HFFc6 (cell line): ENCODE measurements at places on chromosomes 5 and 9.

DNA sequence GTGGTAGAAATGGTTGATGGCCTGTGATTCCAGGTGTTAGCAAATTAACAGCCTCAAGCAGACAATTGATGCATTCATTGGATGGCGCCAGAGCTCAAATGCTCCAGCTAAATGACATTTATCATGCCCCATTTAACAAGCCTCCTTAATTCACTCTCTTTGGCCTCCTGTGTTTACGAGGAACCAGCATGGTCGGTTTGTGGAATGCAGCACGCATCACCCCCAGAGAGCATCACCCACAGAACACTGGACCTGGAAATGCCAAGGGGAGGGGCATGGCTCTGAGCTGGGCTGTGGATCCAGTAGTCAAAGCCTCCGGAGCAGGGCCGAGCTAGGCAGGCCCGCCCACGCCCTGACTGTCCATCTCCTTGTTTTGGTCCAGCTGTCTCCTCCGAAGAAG is 434.0 kb downstream of the GADD45G start:
- DNase-seq = no peak

- DNase-seq = no peak
These were observed 71.4 kb upstream of the CDK20 start for GRCh38 chr9:88045686-88046085.

DNA sequence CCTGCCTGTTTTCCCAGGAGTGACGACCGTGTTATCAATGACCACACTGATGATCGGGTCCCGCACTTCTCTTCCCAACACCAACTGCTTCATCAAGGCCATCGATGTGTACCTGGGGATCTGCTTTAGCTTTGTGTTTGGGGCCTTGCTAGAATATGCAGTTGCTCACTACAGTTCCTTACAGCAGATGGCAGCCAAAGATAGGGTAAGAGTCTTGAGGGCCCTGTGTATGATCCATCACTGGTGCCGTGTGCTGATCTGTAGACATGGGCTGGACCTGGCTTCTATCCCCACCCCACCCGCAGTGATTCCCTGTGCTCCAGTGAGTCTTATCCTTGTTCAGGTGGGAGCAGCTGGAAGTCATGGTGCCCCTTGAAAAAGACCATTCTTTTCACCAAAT is 26.0 kb downstream of the GABRP start:
- DNase-seq = peak; percentile 52

DNA sequence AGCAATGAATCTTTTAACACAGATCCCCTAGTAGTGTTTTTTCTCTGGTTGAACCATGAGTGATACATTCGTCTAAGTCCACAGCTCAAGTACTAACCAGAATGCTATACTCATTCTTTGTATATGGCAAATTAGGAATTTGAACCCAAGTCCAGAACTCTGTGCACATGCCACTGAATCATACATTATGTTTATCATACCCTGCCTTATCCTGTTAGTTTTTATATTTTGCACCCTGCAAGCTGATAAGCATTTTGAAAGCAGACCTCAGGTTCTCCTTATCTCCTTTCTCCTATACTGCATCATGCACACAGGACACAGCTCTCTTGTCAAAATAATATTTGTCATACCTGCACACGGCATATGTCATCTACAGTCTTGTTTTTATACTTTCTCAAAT is 54.6 kb upstream of the ELL2 start:
- no peak for DNase-seq

DNA sequence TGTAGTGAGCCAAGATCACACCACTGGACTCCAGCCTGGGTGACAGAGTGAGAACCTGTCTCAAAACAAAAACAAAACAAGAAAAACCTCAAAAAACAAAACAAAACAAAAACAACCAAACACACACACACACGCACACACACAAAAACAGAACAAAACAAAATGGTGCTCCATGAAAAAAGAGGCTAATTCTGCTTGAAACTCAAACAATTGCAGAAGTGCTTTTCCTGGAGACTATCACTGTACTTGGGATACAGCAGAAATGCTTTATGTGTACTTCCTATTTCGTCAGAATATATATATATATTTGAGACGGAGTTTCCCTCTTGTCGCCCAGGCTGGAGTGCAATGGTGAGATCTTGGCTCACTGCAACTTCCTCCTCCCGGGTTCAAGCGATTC is 49.9 kb upstream of the HSPA9 start:
- DNase-seq = no peak

DNA sequence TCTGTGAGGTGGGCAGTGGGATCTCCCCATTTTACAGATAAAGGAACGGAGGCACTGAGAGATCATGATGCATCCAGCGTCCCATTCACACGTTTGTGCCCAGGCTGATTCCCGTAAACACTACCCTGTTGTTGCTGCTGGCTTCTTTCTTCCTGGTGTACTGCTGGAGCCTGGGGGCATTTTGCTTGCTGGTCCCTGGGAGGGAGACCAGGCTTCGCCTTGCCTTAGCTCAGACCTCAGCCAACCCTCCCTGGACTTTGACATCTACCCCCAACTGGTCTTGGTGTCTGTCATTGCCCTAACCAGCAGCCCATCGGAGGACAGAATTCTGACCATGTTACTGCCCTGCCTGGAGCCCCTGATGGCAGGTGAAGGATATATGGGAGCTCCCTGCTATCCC is 82.4 kb downstream of the ZNF618 start:
- DNase-seq = no peak

DNA sequence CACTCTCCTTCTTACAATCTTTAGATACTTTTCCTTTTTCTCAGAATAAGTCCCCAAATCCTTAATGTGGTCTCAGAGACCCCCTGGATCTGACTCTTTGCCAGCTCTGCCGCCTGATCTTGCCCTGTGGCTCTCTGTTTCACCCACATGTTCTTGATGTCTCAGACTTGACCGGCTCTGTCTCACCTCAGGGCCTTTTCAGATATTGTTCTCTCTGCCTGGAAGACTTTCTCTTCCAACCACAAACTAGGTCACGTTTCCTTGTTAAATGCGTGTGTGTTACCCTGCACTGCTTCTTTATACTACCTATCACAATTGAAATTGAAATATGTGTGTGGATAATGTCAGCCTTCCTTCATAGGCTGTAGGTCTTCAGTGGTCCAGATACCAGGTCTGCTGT is 265.4 kb upstream of the NUDT12 start:
- no peak for DNase-seq

DNA sequence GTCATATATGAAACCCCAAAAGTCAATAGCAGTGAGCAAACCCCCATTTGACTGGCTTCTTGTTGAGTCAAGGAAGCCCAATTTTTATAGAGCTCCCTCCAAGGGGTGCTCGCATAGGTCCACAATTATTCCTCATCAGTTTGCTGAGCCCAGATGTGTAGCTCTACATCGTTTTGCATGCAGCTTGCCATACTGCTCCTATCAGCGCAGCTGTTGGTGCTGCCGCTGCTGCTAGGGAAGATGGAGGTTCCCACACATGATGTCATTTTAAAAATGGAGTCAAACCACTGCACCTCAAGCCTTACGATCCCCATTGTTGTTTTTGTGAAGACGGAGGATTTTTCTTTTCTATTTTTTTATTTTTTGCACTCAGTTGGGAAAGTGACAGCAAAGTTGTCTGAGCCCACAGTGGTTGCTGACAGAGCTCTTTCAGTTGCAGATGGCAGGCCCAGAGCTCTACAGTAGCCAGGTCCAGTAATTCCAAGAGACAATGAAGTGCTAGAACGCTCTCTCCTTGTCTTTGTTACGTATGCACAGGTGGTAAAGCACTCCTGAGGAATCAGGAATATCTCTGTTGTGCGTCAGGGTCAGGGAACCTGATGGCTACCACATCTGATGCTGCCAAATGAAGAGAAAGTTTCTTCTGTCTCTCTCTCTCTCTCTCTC is 23.2 kb upstream of the C5orf63 start:
- DNase-seq = no peak

DNA sequence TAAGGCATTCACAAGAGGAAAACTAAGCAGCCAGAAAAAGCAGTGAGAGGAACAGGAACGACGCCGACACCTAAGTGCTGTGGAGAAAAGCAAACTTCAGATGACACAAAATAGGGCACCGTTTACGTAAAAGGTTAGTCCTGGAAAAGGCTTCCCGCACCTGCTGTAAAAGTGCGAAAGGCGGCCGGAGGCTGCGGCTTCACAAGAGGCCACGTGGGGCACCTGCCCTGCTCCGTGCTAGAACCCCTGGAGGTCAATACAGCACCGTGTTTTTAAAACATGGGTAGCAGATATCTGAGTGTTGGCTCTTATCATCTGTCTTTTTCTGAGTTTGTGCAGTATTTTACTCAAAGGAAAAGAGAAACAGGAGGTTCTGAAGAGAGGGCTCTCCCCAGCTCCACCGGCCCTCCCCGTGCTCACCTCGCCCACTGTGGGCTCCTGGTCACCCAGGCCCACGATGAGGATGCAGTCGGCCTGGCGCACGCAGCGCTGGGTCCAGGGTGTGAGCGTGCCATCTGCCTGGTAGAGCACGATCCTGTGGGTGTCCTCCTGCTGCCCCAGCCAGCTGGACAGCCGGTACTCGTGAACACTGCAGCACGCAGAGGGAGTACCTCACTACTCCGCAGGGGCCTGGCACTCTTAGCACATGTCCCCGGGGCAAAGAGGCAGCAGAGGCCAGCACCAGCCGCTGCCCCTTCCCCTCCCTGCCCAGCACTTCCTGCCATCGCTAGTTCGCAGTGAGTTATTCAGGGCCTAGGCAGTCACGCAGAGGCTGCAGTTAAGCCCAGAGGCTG is 21.0 kb upstream of the NSMF start:
- no peak for DNase-seq

GRCh38 chr5:44542470-44542869 is 153.2 kb upstream of the FGF10 start:
- DNase-seq = no peak

GRCh38 chr9:88933607-88934379 is 57.5 kb upstream of the S1PR3 start:
- DNase-seq = no peak

DNA sequence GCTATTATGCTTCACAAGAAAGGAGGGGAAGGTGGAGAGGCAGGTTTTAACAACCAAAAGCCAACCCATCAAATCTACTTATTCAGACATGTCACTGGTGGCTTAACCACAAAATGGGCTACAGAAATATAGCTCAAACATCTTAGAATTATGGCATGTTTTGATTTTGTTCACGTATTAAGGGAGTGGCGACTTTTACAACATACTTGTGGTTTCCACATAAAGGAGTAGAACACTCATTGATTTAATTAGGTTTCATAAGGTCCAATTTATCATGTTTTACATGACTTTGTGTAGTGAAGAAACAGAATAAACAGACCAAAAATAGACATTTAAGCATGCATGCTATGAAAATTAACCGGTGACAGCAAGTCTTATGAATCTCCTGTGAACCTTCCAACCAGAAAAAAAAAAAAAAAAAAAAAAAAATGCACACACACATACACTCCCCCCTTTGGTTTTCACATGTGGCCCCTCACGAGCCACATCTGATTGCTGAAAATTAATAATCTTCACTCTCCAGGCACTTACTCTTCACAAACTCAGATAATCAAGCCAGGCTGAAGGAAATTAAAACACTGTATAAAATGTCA is 5.4 kb downstream of the ZNF608 start:
- peak; percentile 64 for DNase-seq

DNA sequence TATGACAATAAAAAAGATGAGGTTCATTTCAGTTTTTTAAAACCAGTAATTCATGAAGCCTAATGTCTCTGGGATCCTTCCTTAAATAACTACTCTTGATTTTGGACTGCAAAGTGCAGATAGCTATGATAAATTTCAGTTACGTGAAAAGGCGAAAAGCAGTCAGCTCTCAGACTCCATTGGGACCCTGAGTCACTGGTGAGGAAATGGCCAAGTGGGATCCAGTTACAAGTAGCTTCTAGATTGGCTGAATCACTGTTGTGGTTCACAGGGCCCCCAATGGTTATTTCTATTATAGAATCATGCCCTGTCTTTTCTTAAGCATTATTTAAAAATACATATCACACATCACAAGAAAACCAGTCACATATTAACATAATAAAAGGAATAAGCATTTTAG is 31.1 kb upstream of the PPP3R2 start:
- no peak for DNase-seq

DNA sequence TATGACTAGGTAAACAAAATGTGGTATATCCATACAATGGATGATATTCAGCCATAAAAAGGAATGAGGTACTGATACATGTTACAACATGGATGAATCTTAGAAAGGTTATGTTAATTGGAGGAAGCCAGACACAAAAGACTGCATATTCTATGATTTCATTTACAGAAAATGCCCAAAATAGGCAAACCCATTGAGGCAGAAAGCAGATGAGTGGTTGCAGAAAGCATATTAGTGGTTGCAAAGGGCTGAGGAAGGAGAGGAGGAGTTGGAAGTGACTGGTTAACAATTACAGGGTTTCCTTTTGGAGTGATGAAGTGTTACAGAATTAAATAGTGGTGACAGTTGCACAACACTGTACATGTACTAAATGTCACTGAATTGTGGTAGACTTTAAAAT is 17.7 kb downstream of the PLGRKT start:
- DNase-seq = no peak

DNA sequence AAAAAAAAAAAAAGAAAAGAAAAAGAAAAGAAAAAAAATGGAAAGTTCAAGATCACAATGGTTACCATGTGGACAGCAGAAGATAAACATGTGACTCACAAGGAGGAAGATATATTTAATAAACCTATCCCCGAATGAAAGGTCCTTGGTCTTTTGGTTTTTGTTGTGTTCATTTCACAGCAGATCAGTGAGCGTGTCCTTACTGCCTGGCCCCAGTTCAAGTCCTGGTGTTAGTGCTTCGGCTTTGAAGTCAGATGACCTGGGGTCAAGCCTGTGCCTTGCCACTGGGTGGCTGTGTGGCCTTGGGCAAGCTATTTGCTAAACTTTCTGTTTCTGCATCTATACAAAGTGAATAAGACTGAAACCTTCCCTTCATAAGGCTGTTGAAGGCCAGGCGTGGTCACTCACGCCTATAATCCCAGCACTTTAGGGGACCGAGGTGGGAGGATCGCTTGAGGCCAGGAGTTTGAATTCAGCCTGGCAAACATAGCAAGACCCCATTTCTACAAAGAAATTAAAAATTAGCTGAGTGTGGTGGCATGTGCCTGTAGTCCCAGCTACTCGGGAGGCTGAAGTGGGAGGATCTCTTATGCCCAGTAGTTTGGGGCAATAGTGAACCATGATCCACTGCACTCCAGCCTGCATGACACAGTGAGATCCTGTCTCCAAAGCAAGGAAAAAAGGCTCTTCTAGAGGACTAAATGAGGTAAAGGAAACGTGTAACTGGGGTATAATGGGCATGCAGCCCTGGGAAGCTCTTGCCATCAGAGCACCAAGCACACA is 94.5 kb upstream of the SPATA31D4 start:
- DNase-seq = peak; percentile 19

GRCh38 chr5:7495131-7495517 is 99.2 kb downstream of the ADCY2 start:
- DNase-seq = no peak

DNA sequence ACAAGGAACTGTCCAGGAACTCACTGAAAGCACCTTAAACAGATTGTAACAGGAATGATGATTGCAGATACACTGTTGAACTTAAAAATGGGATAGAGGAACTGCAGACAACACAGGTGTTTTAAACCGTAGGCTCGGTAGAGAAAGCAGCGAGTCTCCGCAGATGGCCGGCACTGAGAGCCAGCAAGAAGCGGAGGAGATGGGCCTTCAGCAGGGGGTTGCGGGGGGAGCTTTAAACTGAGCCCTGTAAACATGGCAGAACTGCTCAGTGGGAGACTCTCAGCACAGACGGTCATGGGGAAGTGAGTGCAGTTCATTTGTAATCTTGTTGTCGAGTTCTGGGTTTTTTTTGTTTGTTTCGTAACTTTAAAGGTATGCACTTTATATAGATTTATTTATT is 155.1 kb upstream of the OTULINL start:
- DNase-seq = no peak
